SW 1271 (cell line): ENCODE measurements at places on chromosomes 7 and 10.

DNA sequence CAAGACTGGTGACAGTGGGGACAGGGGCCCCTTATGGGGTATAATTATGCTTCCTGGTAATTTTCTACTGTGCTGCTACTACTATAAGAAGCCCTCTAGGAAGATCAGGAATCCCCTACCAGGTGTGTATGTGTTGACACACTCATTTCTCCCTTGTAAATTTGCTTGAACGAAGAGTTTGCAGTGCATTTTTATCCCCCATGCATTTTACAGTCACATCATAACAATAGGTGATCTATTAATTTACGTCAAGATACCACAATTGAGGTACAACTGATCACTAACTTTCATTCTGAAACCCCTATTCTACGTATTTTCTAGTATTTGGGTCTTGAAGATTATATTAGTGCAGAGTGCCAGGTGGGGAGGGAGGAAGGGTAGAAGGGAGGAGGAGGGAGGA is 252.2 kb downstream of the NSUN6 start:
- DNase-seq = no peak

DNA sequence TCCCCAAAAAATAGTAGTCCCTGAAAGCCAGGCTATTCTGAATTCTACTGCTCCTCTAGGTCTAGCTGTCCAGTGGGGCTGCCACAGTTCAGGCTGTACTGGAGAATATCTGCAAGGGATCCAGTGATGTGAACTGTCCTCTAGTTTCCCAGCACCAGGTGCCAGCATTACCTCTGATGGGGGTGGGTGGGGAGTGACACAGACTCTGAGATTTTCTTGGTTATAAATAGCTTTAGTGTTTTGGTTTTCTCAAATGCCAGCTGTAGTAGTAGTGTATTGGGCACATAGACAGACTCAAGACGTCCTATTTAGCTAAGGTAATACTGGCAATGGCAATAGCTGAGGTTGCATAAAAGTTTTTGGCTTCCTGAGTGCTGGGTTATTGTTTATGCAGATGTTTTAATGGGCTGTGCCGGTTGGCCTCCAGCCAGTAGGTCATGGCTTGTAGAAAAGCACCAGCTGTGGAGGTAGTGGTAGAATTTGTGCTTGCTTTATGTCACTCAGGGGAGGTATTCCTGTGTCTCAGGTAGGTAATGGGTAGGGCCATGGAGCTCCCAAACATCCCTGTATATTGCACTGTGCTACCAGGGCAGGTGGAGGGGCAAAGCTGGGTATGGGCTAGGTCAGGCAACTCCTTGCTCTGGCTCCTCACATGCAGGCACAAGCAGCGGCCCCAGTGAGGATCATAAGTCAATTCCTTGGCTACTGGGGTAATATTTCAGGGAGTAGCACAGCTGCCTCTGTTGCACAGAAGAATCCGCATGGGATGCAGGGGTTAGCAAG is 338.7 kb upstream of the LRRTM3 start:
- no peak for DNase-seq

- DNase-seq = no peak
These were observed 3.5 kb upstream of the LMBR1 start for GRCh38 chr7:156896388-156897022.

- DNase-seq = no peak
These were observed 35.7 kb downstream of the ITIH2 start for GRCh38 chr10:7738536-7739407.

DNA sequence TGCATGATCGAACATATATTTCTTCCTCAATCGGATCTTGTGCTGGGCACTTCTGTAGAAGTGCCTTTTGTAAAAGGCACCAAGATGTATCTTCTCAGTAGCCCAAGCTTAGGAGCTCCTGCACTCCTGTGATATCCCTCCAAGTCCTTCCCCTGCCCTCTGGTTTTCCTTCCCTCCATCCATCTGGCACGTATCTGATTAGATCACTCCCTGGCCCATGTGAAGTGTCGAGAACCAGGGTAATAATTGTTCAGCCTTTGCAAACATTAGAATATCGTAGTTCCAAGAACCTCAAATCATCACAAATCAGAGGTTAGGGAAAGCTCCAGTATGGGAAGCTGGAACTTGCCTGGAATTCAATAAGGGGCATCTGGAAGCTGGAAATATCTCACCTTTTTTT is 221.1 kb upstream of the AUTS2 start:
- no peak for DNase-seq

GRCh38 chr7:2120251-2120660 is 112.5 kb downstream of the MAD1L1 start:
- DNase-seq = no peak

- no peak for DNase-seq
These were observed 44.0 kb upstream of the TNRC18 start for GRCh38 chr7:5467645-5468044.
